Effector CD8-positive, alpha-beta T cell (primary cell): ENCODE measurements at places on chromosomes 11 and 22.

DNA sequence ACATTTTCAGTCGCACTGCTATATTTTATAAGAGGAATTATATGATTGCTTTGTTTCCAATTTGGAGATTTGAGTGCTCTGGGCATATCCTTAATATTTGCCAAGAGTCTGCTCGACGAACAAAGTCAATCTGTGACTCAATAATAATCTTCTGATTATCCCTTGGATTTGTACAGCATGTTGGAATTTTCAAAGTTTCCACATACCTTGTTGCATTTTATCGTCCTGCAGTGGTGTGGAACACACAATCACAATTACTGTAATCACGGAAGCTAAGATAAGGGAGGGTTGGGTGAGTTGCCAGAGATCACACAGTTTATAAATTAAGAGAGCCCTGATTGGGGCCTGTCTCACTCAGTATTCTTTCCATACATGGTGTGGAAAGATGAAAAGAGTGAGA lies 189.3 kb downstream of the GUCY1A2 start:
- no peak for DNase-seq

DNA sequence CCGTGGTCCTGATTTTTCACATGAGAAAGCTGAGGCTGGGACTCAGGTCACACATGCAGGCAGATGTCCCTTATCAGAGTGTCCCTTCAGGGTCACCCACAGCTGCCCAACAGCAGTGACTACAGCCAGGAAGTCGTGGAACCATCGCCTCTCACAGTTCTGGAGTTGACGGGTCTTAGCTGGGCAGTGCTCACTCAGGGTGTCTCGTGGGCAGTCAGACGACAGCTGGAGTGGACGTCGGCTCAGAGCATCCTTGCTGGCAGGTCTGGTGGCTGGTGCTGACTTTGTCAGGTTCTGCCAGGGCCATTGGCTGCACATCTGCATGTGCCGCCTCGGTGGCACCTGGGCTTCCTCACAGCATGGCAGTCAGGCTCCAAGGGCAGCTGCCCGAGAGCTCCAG lies 35.6 kb upstream of the TH start:
- DNase-seq: no peak

DNA sequence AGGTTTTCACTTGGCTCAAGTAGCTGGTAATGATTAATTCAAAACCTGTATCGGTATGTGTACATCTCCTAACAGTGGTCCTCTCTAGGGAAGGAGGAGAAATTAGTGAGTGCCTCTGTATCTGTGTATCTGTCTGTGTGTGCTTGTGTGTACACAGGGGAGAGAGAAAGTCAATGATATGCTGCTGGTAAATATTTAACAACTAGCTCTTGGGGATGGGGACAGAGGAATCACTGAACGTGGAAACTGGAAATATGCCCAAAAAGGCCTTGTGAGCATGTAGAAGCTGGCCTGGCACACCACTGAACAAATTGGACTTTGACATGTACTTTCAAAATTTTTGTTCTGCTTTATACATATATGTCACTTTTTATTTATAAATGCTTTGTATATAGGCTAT lies 214.0 kb upstream of the SYN3 start:
- no peak for DNase-seq

DNA sequence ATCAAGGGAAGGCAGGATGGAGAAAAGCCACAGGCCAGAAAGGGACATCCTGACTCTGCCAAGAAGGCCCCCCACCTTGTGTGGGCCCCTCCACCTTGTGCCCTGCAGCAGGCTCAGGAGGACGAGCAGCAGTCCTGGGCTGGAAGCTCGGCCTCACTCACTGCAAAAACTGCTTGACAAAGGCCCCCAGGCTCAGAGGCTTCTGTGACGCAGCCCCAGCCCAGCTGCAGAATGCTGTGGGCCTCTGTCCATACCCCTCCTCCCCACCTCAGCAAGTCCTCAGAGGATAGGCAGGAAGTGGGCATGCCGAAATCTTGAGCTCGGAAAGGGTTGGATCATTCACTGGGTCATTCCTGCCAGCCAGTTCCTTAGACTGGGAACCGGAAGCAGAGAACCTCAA lies 61.9 kb downstream of the NRXN2 start:
- DNase-seq: no peak

- DNase-seq: no peak
These were observed 156.8 kb downstream of the NAV2 start for GRCh38 chr11:19869466-19869865.

- DNase-seq: no peak
These were observed 54.2 kb upstream of the CLDN5 start for GRCh38 chr22:19578180-19579004.

- no peak for DNase-seq
These were observed 1.0 kb downstream of the B4GALNT4 start for GRCh38 chr11:370070-370941.

GRCh38 chr22:35752006-35752862 lies 34.6 kb downstream of the APOL5 start:
- DNase-seq: no peak

GRCh38 chr11:35798423-35798822 lies 135.8 kb downstream of the TRIM44 start:
- DNase-seq: no peak

- no peak for DNase-seq
These were observed 6.4 kb downstream of the CDC42EP2 start for GRCh38 chr11:65321076-65321475.

GRCh38 chr11:122095681-122096262 lies 20.2 kb downstream of the BLID start:
- no peak for DNase-seq

- no peak for DNase-seq
These were observed 169.8 kb downstream of the C11orf91 start for GRCh38 chr11:33530815-33531214.
